Activated CD8-positive, alpha-beta memory T cell treated with anti-CD3 and anti-CD28 coated beads for 1 hour (primary cell): ENCODE measurements at places on chromosomes 13 and 19.
A peak's percentile ranks its signal among the peaks of the same experiment; 100 is the strongest.

DNA sequence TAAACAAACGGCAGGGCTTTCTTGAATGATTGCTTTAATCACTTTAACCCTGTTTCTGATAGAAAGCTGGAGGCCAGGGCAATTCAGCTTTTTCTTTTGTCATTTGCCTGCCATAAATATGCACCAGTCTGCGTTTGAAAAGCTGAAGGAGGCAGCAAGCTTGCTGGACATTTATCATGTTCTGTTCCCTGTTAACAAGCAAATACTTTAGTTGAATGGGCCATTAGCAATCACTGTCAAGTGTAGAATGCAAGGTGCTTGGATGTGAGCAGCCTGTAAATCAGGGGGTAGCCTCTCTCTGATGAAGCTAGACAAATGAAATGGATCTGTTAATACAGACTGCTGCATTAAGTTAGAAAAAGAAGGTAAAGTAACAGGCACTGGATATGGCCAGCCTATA is 7.6 kb downstream of the EFNB2 start:
- no peak for DNase-seq

GRCh38 chr19:4575267-4576015 is 16.0 kb upstream of the SEMA6B start:
- DNase-seq: no peak

DNA sequence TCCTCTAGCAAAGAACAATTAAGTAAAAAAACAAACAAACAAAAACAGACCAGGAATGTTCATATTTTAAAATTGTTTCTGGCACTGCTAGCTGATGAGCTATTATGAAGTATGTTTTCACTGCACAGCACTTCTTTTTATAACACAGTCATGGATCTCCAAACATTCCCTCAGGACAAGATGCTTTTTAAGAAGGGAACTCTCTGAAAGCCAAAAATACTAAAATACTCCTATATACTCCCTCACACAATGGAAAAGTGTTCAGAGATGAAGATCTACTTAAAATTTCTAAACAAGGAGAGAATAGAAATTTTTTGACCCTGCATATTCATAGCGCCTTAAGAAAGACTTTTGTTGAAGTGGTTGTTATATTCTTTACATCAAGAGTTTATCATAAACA is 926.8 kb downstream of the DIAPH3 start:
- DNase-seq: no peak

GRCh38 chr13:51370116-51370515 is 30.6 kb downstream of the SERPINE3 start:
- no peak for DNase-seq

- peak; percentile 24 for DNase-seq
Measured at GRCh38 chr13:19862481-19863313, 752 bp downstream of the ZMYM5 start.

GRCh38 chr13:35768551-35768950 is 292.1 kb upstream of the MAB21L1 start:
- DNase-seq: no peak

- DNase-seq: no peak
Measured at GRCh38 chr13:83618966-83619365, 263.3 kb downstream of the SLITRK1 start.

DNA sequence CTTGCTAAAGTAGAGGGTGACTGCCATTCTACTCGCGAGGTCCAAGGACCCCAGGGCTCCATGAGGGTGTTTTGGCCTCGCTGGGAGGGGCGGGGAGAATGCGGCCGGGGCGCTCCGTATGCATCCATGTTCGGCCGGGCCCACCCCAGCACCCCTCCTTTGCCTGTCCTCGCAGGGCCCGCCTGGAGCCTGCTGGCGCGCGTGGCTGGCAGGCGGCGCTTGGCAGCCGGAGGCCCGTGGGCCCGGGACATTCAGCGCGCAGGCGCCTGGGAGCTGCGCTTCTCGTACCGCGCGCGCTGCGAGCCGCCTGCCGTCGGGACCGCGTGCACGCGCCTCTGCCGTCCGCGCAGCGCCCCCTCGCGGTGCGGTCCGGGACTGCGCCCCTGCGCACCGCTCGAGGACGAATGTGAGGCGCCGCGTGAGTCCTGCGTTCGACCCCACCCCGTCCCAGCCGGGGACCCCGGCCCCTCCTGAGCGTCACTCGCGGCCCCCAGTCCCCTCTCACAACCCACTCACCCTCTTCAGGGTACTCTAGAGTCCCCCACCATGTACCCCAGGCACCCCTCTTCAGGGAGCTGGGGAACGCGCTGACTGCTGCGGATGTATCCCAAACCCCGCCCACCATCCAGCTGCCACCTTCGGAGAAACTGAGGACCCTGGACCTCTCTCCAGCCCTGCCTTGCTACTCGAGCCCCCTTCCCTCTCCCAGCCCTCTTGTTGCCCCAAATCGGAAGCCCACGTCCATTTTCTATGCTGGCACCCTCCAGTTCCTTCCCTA is 4.1 kb downstream of the DLL3 start:
- peak; percentile 61 for DNase-seq

DNA sequence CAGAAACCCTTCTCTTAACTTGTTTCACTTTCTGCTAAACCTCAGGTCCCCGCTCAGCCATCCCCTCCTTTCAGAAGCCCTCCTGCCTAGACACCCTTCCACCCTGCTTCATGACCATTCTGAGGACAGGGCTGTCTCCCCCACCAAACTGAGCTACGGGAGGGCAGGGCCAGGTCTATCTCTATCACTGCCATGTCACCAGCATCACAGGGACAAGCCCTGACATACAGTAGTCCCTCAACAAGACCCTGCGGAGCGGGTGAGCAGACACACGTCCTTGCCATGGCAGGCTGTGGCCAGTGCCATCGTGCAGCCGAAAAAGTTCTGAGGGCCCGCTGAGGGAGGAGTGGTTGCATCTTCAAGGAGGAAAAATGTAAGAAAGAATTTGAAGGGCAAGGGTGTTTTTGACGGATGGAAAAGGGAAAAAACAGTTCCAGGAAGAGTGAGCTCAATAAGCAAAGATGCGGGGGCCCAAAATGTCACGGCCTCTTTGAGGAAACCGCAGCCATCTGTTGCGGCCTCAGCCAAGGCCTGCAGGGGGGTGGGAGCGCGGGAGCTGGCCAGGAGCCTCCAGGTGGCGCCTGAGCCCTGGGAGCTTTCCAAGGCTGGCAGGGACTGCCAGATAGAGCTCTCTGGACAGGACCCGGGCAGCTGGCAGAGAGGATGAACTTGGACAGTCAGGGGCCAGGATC is 8.1 kb downstream of the PTGIR start:
- DNase-seq: no peak

- DNase-seq: no peak
Measured at GRCh38 chr19:28631961-28632360, 581.0 kb downstream of the UQCRFS1 start.

- no peak for DNase-seq
Measured at GRCh38 chr13:48892053-48892687, 83.5 kb upstream of the FNDC3A start.

DNA sequence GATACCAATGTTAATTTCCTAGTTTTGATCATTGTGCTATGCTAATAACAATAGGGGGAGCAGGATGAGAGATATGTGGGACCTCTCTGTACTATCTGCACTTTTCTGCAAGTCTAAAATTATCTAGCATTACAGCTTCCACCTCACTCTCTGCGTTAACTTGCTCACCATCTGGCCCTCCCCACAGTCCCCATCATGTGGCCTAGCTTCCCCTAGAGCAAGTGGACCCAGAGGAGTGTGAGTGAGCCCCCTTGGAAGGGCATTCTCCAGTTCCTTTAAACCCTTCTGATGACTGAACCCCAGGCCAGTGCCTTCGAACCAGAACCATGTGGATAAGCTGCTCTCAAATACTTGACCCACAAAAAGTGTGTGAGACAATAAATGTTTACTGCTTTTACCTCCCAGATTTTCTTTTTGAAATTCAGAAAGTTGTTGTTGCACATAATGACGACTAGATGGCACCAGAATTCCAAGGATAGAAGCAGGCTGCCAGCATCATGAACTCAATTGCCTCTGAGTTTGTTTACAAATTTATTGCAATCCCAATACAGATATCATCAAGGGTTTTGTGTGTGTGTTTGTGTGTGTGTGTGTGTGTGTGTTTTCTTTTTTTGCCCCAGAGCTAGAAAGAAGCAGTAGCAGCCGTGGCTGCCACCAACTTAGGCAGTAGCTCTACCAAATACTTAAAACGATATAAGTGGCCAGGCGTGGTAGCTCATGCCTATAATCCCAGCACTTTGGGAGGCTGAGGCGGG is 49.0 kb upstream of the ZNF780A start:
- DNase-seq: no peak

DNA sequence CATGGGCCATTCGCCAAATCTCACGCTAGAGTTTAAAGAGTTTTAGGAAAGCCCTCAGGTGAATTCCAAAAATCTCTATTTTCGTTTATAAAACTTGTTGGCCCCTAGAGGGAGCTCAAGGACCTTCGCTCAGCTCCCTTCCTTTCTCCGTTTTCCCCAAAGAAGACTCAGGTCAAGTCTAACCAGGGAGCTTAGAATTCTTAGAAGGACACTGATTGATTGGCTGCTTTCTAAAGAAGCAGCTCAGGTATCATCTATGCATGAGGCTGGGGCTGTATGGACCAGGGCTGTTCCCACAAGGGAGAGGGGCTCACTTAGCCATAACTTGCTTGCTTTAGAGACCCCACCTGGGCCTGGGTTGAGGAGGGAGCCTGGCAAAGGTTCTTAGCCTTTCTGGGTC is 20.5 kb downstream of the DZIP1 start:
- DNase-seq: no peak

- DNase-seq: no peak
Measured at GRCh38 chr13:58266271-58266670, 634.7 kb downstream of the PCDH17 start.
